ENCODE measurements at places on chromosomes 13 and 19.

DNA sequence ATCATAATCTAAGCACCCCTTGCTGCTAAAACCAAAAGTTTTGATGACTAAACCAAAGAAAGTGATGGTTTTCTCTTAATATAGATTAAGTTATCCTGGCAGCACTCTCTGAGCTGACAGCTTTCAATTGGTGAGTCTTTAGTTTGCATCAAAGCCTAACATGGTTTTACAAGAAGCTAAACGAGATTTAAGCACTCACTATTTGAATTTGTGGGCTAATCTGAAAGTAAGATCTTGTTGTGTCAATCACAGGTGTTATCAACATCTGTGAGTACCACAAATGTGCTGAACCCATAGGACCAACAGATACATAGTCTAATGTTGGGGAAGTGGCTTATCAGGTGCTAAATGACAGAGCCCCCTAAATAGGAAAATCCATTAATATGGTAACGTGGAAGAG, 223.9 kb downstream of the LHFPL6 start:
- DNase-seq = no peak

DNA sequence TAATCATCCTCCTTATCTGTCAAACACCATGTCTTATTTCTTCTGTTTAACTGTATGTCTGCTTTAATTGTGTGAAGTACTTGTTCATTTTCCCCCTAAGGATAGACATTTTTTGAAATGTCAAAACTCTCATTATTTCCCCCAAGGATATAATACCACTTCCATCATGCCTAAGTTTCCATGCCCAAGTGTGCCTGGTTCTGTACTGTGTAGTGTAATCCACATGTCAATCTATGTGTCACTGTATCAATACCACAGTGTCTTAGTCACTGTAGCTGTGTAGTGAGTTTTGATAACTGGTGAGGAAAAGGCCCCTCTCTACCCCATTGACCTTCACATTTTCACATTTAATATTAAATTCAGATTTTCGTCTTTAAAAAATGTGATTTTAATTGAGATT, 1265.5 kb downstream of the PCDH9 start:
- DNase-seq = peak; percentile 32

DNA sequence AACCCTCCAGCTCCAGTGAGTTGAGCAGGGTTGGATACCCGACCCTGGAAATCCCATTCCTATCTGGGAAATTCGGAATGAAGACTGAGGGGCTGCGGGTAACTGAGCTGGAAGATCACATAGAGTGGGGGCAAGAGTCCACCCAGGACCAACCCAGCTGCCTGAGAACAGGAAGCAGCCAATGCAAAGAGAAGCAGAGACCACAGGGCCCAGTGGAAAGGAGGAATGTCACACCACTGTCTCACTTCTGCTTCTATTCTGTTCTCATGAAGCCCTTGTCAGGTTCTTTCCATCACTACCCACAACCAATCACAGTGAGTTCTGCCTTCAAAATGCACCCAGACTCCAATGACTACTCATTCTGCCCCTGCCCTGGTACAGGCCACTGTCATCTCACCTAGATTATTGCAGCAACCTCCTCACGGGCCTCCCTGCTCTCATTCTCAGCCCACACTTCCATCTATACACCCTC, 15.3 kb downstream of the DYRK1B start:
- no peak for DNase-seq

DNA sequence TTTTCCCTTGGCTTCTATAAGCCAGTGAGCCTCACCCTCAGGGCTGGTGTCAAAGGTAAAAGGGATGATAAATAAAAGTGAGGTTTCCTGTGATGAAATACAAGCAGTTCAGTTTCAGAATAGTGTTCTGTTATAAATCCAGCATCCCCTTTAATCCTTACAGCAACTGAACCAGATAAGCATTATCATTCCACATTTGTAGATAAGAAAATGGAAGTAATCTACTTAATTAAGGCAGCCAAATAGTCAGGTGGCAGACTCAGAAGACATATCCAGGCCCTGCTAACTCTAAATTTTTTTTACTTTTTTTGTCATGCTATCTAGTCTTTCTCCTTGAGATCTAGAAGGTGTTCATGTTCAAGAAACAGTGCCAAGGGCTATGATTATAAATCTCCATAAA, 99.4 kb upstream of the SOX21 start:
- DNase-seq = no peak

GRCh38 chr19:58544591-58545285, 874 bp downstream of the TRIM28 start:
- peak; percentile 47 for DNase-seq

DNA sequence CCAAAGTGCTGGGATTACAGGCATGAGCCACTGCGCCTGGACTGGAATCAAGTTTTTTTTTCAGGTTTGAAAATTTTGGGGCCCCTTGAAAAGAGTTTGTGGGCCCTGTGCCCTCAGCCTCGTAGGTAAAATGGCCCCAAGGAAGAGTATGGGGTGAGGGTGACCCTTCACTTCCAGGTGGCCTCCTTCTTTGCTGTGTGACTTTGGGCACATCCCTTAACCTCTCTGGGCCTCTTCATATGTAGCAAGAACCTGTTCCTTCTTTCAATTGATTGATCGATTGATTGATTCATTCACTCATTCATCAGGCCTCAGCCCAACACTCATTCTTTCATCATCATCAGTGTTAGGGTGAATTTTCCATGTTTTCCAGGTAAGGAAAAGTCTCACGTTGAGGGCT, 3.4 kb upstream of the TMEM221 start:
- no peak for DNase-seq

DNA sequence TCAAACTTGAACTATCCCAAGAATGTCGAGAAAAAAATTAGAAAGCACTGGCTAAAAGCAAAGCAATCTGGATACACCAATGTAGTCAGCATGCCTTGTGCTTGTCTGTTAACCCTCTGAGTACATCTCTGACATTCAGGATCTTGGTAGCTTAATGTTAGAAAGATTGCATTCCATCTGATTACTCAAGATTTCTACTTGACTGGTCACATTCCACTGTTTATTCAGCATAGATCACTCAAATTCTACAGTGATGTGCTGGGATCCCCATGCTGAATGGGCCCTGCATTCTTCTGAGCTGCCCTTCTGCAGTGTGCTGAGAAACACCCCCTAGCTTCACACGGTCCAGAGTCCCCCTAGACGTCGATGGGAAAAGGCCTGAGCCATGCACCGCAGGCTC, 295.4 kb upstream of the MAB21L1 start:
- DNase-seq = peak; percentile 45

GRCh38 chr19:3760871-3761361, 576 bp downstream of the APBA3 start:
- peak; percentile 20 for DNase-seq

Measured in cardiac fibroblast (primary cell).